ENCODE measurements at places on chromosomes 2 and 18.

GRCh38 chr2:86147793-86148192 is 41.8 kb downstream of the PTCD3 start:
- no peaks in the 10 kb centered on the region for H3K27me3 ChIP-seq
- H3K4me1 ChIP-seq, result no peaks in the 10 kb centered on the region
- no peak overlapping the region for H3K27ac ChIP-seq
- no peak for DNase-seq
- H3K4me3 ChIP-seq, result no peak overlapping the region

- H3K27ac ChIP-seq, result no peak overlapping the region
- no peaks in the 10 kb centered on the region for H3K36me3 ChIP-seq
- DNase-seq, result no peak
- peaks cover 14% of the 10 kb centered on the region for H3K4me1 ChIP-seq
Measured at GRCh38 chr18:58088691-58089065, 44.7 kb downstream of the NEDD4L start.

GRCh38 chr2:233380132-233380895 is 26.0 kb downstream of the DGKD start:
- DNase-seq, result no peak
- H3K4me1 ChIP-seq, result no peaks in the 10 kb centered on the region
- no peak overlapping the region for H3K4me3 ChIP-seq
- no peak overlapping the region for H3K27ac ChIP-seq
- no peaks in the 10 kb centered on the region for H3K27me3 ChIP-seq
- H3K36me3 ChIP-seq, result no peaks in the 10 kb centered on the region

DNA sequence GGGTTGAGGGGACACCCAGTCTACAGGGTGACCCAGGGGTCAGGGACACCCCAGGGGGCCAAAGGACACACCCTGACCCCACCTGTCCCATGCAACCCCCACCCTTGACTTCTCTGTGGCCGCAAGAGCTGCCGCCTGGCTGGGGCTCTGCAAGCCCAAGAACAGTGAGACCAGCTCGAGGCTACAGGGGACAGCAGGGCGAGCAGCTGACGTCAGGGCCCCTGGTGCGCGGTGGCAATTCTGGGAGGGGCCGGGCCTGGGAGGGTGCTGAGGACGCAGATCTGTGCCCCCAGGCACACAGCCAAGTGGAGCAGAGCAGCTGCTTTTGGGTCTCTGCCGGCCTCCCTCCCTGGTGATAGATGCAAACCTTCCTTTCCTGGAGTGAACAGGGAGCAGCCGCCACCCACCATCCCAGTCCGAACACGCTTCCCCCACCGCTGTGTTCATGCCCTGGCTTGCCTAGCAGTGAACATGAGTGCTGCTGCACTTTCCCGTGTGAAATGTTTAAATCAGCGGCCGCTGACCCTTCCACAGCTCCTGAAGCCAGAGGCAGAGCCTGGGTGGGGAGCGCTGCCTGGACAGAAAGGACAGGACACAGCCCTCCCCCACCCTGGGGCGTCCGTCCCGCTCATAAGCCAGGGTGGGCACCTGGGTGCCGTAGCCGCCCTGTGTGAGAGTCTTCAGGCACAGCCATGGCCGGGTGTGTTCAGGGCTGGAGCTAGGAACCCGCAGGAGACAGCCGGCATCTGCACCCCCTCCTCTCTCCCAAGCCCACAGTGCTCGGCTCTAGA is 46.9 kb downstream of the SLC66A2 start:
- no peak for DNase-seq
- H3K4me1 ChIP-seq, result no peaks in the 10 kb centered on the region
- no peaks in the 10 kb centered on the region for H3K27me3 ChIP-seq
- peaks cover 17% of the 10 kb centered on the region for H3K36me3 ChIP-seq
- H3K27ac ChIP-seq, result no peak overlapping the region

DNA sequence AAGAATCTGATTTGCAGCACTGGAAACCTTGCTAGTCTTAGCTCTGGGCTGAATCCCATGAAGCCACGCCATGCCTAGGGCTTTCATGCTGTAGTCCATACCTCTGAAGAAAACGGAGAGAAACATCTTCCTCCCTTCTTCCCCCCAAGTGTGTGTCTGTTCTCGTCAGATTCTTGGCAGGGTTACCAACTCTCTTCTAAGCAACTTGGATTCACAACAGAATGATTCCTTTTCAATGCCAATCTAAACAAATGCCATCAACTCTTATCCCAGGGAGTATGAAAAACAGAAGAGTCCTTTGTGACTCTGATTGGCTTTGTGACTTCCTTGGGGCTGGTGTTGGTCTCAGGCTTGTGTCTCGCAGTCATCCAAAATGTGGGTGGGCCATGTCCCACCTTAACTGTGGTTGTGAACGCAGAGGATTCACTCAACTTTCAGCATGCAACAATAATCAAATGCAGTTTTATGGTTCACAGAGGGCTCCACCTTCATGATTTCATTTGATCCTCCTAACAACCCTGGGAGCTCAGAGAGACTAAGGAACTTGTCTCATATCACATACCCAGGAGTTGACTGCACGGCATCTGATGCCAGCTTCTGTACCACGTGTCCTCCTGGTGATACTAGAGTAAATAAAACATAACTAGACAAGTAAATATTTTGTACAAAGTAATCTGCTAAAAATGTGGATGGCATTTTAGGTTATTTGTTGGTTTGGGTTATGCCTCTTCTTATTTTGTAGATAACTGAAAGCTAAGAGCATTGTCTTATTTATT is 186.0 kb upstream of the TNP1 start:
- no peaks in the 10 kb centered on the region for H3K4me1 ChIP-seq
- H3K27ac ChIP-seq, result no peak overlapping the region
- no peak for DNase-seq
- H3K27me3 ChIP-seq, result peaks cover 59% of the 10 kb centered on the region

- H3K27me3 ChIP-seq, result no peaks in the 10 kb centered on the region
- peak overlapping the region; percentile 85 for H3K27ac ChIP-seq
- peak overlapping the region; percentile 85 for H3K4me3 ChIP-seq
- H3K4me1 ChIP-seq, result peaks cover 22% of the 10 kb centered on the region
- H3K36me3 ChIP-seq, result no peaks in the 10 kb centered on the region
- no peak for DNase-seq
Measured at GRCh38 chr2:158457092-158457825, 507 bp downstream of the PKP4 start.

GRCh38 chr18:9876867-9877654 is 8.7 kb upstream of the TXNDC2 start:
- DNase-seq, result peak; percentile 40
- no peaks in the 10 kb centered on the region for H3K36me3 ChIP-seq
- H3K4me1 ChIP-seq, result peaks cover 17% of the 10 kb centered on the region
- H3K4me3 ChIP-seq, result peak overlapping the region; percentile 44
- peak overlapping the region; percentile 62 for H3K27ac ChIP-seq

GRCh38 chr2:186590759-186591505 is 1.1 kb downstream of the ITGAV start:
- no peaks in the 10 kb centered on the region for H3K36me3 ChIP-seq
- no peak for DNase-seq
- H3K27ac ChIP-seq, result peak overlapping the region; percentile 84
- peaks cover 31% of the 10 kb centered on the region for H3K4me1 ChIP-seq
- H3K27me3 ChIP-seq, result no peaks in the 10 kb centered on the region
- peak overlapping the region; percentile 88 for H3K4me3 ChIP-seq

- DNase-seq, result no peak
- H3K27me3 ChIP-seq, result no peaks in the 10 kb centered on the region
- no peak overlapping the region for H3K27ac ChIP-seq
- no peaks in the 10 kb centered on the region for H3K36me3 ChIP-seq
- peaks cover 14% of the 10 kb centered on the region for H3K4me1 ChIP-seq
- H3K4me3 ChIP-seq, result no peak overlapping the region
Measured at GRCh38 chr2:68971591-68972231, 2.7 kb upstream of the GKN1 start.

DNA sequence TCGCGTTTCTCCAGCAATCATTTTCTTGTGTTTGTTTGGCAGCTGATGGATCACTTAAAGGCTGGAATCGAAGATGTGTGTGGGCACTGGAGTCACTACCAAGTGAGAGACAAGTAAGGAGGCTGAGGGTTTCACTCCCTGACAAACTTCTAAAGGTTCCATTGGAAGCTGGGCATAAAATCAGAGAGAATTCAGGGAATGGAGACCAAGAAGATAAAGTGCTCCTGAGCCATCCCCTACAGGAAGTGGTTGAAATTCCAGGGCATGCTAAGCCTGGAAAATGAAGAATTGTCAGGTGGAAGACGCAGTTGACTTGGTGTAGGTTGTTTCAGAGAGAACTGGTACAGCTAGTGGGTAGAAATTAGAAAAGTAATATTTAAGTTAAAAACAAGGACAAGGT is 39.1 kb downstream of the SLC9A4 start:
- H3K27ac ChIP-seq, result no peak overlapping the region
- DNase-seq, result no peak
- peaks cover 8% of the 10 kb centered on the region for H3K4me1 ChIP-seq
- no peak overlapping the region for H3K4me3 ChIP-seq
- H3K27me3 ChIP-seq, result no peaks in the 10 kb centered on the region

DNA sequence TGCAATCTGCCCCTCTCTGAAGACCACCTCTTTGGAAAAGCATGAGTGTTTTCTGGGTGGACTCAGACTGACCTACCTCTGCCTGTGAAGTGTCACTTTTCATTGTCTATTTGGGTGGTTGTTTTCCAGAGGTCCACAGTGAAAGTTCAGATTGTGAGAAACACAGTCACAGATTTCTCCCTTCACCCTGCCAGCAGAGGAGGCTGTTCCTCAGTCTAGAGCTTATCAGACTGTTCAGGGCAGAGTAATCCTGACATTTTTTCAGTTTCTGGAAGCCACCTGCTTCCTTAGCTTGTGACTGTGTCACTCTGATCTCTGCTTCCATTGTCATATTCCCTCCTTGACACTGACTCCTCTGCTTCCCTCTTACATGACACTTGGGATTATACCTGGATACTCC is 55.4 kb upstream of the RMP24 start:
- H3K27ac ChIP-seq, result no peak overlapping the region
- DNase-seq, result no peak
- no peaks in the 10 kb centered on the region for H3K4me1 ChIP-seq
- 0 out of 2 replicates have a peak, but pooled peaks cover 9% of the 10 kb centered on the region for H3K27me3 ChIP-seq
- no peaks in the 10 kb centered on the region for H3K36me3 ChIP-seq

GRCh38 chr2:140502951-140503630 is 1627.7 kb downstream of the LRP1B start:
- DNase-seq, result no peak
- no peaks in the 10 kb centered on the region for H3K4me1 ChIP-seq
- no peaks in the 10 kb centered on the region for H3K36me3 ChIP-seq
- H3K27me3 ChIP-seq, result no peaks in the 10 kb centered on the region
- no peak overlapping the region for H3K4me3 ChIP-seq
- no peak overlapping the region for H3K27ac ChIP-seq

All from HCT116 (cell line).